Upper lobe of right lung (tissue), 1 donor: ENCODE measurements at places on chromosomes 1 and 21. TPM values are rescaled to one million over a fixed set of nuclear protein-coding genes. Genes with fewer than 3 reads are reported as not detected.

FMOD gene
- total RNA-seq: 45.1 TPM

FMO5 gene
- total RNA-seq: 95.9 TPM

MAEL gene
- total RNA-seq: not detected

OR2M4 gene
- not detected for total RNA-seq

ATP1A2 gene
- total RNA-seq: 5.6 TPM

KIF14 gene
- total RNA-seq: 0.23 TPM

PROK1 gene
- 0.41 TPM for total RNA-seq

TLR5 gene
- total RNA-seq: 22.3 TPM

PLEKHN1 gene
- total RNA-seq: 2.1 TPM

TSPAN1 gene
- 6.9 TPM for total RNA-seq

RGS1 gene
- total RNA-seq: 27.8 TPM

INAVA gene
- total RNA-seq: 9.0 TPM

DNA sequence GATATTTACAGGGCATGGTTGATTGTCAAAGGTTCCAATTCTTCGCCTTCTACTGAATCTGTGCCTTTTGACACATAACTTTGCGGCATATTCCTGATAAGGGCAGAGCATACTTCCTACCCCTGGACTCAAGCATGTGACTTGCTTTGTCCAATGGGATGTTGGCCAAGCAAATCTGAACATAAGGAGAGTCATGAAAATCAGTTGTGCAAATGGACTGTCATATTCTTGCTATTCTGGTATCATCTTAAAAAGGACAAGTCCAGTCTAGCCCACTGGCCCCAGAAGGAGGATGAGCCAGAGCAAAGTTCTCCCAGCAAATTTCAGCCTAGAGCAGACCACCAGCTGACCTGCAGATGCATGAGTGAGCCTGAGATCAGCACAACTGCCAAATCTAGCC is 41.0 kb upstream of the MUTYH start:
- no peak for DNase-seq

DNA sequence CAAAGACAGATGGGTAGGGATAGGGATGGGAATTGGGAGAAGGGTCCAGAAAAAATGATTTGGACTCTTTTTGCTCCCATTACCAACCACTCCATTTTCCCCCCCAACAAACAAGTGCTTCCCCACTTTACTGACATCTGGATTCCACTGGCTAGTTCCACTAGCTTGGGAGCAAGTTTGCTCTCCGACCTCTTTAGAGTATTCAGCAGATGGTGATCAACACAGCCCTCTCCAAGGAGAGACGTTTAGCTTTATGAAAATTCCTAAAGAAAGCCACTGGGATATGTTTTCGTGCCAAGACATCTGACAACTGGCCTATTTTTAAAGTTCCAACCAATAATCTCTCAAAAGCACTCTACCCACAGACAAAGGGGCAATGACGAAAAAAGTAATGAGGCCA is 50.3 kb downstream of the ITPKB start:
- no peak for DNase-seq

- DNase-seq: no peak
These were observed 397.4 kb downstream of the PTPRU start for GRCh38 chr1:29633771-29634170.

GRCh38 chr1:157523774-157524493 is 28.4 kb downstream of the FCRL5 start:
- DNase-seq: no peak

DNA sequence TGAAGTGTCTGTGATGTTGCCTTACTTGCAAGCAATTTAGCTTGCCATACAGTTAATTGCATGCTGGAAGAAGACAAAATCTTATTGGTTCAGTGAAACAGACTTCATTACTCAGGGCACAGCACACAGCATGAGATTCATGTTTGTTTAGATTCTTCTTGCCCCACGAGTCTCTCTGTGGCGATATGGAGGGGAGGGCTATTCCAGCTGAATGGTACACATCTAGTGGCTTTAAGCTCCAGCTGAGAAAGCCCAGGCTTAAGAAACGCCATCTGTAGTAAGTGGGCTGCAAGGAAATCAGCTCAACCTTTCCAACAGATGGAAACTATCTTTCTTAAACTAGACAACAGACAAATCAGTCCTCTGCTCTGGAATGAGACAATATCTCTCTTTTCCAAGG is 1022.0 kb downstream of the NCAM2 start:
- DNase-seq: no peak

GRCh38 chr21:43370888-43371570 is 55.9 kb downstream of the SIK1 start:
- no peak for DNase-seq

DNA sequence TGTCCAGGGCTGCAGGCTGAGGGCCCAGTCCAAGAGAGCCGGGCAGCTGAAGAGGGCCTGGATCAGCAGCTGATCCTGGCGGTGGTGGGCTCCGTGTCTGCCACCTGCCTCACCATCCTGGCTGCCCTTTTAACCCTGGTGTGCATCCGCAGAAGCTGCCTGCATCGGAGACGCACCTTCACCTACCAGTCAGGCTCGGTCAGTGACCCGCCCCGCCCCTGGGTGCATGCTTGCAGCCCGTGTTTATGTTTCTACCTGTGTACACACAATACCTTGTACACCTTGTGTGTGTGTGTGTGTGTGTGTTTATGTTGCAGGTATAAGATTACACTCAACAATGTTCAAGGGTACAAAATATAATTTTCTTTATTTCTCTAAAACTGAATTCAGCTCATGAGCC is 13.0 kb downstream of the TIE1 start:
- DNase-seq: no peak

GRCh38 chr1:203124546-203125317 is 2.8 kb upstream of the ADORA1 start:
- peak; percentile 28 for DNase-seq

DNA sequence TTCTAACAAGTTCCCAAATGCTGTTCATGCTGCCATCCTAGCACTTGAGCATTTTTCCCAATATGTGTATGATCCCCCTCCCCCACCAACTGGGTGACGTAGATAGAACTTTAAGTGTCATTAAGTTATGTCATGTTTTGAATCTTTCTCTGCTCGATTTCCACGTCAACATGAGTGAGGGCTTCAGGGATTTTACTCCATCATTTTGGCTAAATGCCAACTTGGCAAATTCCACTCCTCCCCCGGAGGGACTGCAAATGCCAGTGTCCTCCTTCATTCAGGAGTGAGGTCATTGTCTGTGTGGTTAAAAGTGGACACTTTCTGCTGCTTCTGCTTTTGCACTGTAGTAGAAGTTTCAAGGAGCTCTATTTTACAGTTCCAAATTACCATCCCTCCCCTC is 201.7 kb downstream of the FGGY start:
- DNase-seq: no peak

GRCh38 chr1:157113631-157114030 is 14.0 kb upstream of the ETV3L start:
- DNase-seq: peak; percentile 29

GRCh38 chr1:155183775-155184221 is 10.1 kb downstream of the TRIM46 start:
- DNase-seq: no peak

- DNase-seq: no peak
These were observed 64.8 kb downstream of the PRDM2 start for GRCh38 chr1:13764588-13765332.

- no peak for DNase-seq
These were observed 306.2 kb downstream of the FAM72C start for GRCh38 chr1:143665606-143666005.

DNA sequence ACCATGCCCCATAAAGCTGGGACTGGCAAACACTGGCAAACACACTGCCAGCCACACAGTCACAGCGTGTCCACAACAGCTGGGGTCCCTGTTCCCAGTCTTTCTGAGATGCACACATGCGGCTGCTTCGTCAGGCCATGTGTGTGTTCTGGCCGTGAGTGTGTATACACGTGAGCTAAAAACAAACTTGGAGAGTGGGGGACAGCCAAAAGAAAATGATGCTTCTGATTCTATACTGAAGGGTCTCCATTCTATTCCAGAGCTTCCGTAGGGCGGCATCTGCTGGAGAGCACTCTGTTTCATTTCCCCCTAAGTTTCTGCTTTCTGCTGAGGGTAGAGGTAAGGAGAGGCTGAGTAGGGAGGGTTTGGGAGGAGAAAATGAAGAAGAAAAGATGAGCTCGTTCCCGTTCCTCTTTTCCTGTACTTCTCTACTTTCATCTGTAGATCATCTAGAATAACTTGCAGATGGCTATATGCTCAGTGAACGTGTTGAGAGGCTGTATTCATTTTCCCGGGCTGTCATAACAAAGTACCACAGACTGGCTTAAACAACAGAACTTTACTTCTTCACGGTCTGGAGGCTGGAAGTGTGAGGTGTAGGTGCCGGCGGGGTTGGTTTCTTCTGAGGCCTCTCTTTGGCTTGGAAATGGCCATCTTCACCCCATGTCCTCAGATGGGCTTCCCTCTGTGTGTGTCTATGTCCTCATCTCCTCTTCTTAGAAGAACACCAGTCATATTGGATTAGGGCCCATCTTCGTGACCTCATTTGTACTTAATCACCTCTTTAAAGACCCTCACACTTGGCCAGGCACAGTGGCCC is 151.6 kb downstream of the TOMM20 start:
- no peak for DNase-seq

DNA sequence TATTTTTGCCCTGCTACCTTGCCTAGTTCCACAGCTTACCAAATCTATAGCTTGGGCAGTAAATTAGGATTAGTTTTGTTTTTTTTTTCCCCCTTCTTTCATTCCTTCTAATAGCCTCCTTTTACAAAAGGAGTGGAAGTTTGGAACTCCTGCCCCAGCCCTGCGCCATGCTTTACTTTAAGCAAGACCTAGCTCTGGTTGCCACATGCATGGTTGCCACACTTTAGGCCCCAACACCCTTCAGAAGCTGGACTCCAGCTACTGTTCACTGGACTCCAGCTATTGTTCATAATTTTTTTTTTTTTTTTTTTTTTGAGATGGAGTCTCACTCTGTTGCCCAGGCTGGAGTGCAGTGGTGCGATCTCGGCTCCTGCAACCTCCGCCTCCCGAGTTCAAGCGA is 115.8 kb downstream of the NR5A2 start:
- DNase-seq: no peak

DNA sequence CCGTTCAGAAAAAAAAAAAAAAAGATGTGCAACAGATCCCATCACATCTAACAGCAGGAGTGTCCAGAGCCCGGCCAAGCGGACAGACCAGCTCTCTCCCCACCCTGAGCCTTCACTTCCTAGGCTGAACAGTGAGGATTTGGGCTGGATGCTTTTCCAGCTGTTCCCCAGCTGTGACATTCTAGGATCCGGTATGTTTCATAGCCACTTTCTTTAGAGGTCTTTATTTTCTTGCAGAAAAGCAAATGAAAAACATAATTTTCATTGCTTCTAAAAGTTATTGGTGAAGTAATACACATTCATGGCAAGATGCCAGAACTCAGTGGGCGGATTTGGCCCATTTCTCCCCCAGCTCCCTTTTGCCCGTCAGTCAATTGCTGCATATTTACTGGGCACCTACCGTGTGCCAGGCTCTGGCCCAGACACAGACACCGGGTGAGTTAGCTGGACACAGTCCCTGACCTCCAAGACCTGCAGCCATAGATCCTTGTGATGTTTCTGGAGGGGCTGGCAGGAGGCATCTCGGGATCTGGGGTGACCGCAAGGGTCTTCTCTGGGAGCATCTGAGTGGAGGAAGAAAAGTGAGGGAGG is 213.7 kb upstream of the VAMP3 start:
- no peak for DNase-seq

DNA sequence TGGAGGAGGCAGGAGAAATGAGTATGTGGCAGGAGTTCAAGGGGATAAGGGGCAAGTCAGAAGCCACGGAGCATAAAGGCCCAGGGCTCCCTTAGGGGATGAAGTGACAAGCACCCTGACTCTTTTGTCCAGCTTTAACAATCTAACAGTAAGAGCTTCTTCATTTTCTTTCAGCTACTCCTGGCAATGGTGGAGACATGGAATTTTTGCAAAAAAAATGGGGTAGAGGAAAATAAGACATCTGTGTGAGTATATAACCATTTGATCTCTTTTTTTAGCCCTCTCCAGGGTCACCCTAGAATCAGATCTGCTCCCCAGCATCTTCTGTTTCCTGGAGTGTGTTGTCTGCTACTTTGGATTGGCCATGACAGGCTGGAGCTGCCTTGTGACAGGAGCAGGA is 47.1 kb downstream of the ZNF697 start:
- no peak for DNase-seq

DNA sequence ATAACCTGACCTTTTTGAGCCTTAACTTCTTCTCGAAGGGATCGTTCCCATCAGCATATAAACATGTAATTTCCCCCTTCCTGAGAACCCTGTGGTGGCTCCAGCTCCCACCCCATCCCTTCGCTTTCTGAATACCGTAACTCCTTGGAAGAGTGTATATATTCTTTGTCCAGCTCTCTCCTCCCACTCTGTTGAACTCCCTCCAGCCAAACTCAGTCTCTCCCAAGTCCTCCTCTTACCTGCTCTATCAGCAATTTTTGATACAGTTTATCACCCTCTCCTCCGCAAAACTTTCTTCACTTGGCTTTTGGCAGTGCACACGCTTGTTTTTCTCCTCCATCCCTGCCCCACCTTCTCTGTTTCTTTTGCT is 109.9 kb upstream of the SLC25A33 start:
- no peak for DNase-seq

DNA sequence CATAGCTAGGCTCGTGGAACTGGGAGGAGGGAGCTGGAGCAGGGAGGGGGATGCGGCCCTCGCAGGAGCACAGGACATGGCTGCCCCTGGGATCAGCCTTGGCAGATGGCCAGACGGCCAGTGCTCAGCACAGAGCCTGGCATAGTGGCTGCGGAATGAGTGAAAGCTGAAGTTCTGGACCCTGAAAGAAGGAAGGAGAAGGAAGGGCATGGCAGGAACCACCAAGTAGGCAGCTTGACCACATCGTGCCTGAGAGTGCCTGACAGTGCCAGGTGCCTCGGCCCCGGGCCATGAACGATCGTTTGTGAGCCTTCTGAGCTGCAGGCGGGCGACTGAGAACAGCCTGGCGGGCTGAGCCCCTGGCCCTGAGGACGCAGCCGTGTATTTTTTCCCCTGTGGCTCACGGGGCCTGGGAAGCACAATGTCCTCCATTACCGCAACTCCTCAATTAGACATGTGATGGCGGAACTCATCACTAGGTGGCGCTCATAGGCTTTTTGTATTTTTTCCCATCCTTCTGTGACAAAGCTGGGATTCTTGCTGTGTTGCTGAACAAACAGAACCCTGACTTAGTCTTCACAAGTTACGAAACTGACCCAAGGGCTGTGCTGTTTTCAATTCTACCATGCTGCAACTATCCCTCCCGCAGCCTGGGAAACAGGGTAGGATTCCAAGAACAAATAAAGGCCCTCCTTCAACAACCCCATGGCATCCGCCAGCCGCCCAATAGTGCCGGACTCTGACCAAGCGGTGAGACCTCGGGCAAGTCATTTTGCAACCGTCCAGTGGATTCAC is 29.9 kb upstream of the TMEM61 start:
- peak; percentile 67 for DNase-seq

GRCh38 chr21:39282911-39283310 is 30.5 kb downstream of the BRWD1 start:
- DNase-seq: no peak

- peak; percentile 71 for DNase-seq
These were observed 25.9 kb upstream of the DNAJC11 start for GRCh38 chr1:6727535-6727934.
